ENCODE measurements at places on chromosomes 6 and 20.

GRCh38 chr6:111718326-111718725, 112.6 kb upstream of the TRAF3IP2 start:
- DNase-seq, result no peak

GRCh38 chr6:46251583-46252339, 81.0 kb upstream of the ENPP5 start:
- DNase-seq, result no peak

- DNase-seq, result peak; percentile 40
Measured at GRCh38 chr6:7051780-7052442, 55.9 kb upstream of the RREB1 start.

- no peak for DNase-seq
Measured at GRCh38 chr6:68238097-68238601, 396.9 kb upstream of the ADGRB3 start.

DNA sequence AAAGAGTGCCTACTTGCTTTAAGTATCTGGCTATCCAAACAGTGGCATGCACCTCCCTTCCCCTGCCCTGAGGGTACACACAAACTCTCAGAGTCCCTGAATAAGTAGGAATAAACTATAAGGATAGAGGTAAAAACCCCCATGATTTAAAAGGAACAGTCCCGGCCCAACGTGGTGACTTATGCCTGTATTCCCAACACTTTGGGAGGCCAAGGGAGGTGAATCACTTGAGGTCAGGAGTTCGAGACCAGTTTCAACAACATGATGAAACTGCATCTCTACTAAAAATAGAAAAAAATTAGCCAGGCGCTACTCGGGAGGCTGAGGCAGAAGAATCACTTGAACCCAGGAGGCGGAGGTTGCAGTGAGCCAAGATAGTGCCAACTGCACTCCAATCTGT, 22.2 kb downstream of the SAMHD1 start:
- DNase-seq, result no peak

- DNase-seq, result no peak
Measured at GRCh38 chr20:13545790-13546189, 92.9 kb downstream of the TASP1 start.

GRCh38 chr20:46332373-46333160, 24.3 kb upstream of the CDH22 start:
- no peak for DNase-seq

- no peak for DNase-seq
Measured at GRCh38 chr6:159090530-159091480, 46.0 kb upstream of the TAGAP start.

DNA sequence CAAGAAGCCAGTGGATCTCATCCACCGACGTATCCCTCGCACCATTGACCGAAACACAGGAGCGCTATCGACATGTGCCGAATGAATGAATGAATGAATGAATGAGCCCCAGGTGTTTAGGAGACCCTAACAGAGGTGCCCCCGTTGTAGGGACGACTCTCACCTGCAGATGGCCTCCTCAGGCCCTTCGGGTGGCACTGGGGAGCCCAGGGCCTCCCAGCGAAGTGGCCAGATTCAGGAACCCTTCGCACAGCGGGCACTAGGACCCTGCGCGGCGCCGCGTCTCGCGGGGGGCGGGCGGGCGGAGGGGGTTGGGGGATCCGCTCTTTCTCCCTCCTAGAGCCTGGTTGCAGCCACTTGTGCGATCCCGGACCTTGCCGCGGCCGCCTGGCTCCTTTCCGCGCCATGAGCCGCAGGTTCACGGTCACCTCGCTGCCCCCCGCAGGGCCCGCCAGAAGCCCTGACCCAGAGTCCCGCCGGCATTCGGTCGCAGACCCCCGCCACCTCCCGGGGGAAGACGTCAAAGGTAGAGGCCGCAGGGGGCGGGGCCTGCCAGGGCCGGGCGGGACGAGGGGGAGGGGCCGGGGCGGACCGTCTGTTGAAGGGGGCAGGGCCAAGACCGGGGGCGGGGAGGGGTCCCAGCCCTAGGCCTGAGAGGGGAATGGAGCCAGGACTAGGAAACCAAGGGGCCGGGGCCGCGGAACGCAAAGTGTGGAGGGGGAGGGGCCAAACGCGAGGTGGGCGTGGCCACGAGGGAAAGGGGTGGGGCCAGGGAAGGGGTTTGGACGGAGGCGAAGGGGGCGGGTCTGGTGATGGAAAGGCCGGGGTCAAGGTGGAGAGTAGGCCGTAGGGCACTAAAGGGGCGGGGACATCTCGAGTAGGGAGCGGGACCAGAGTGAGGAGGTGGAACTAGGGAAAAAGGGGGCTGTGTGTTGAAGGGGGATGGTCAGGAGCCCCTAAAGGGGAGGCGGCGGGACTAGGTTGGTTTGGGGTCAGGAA, 7.4 kb upstream of the SLC12A5 start:
- peak; percentile 65 for DNase-seq

DNA sequence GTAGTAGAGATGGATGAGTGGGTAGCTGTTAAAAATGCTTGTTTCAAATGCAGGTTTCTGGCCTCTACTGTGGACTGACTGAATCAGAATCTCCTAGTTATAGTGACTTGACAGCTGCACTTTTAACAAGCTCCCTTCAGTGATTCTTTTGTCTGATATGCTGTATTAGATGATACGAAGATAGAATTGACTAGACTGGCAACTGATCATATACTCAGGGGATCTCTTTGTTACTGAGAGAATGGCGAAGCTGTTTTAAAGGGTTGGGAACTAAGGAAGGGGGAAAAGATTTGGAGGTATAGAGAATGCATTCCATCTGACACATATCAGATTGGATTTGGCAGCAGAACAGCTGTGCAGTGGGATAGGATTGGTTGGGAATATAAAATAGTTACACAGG, 7.0 kb downstream of the ENPP4 start:
- DNase-seq, result no peak

- DNase-seq, result no peak
Measured at GRCh38 chr20:22729180-22729579, 144.8 kb upstream of the FOXA2 start.

GRCh38 chr6:47245745-47246371, 63.8 kb downstream of the TNFRSF21 start:
- no peak for DNase-seq

- DNase-seq, result no peak
Measured at GRCh38 chr20:3935956-3936340, 46.8 kb downstream of the PANK2 start.

DNA sequence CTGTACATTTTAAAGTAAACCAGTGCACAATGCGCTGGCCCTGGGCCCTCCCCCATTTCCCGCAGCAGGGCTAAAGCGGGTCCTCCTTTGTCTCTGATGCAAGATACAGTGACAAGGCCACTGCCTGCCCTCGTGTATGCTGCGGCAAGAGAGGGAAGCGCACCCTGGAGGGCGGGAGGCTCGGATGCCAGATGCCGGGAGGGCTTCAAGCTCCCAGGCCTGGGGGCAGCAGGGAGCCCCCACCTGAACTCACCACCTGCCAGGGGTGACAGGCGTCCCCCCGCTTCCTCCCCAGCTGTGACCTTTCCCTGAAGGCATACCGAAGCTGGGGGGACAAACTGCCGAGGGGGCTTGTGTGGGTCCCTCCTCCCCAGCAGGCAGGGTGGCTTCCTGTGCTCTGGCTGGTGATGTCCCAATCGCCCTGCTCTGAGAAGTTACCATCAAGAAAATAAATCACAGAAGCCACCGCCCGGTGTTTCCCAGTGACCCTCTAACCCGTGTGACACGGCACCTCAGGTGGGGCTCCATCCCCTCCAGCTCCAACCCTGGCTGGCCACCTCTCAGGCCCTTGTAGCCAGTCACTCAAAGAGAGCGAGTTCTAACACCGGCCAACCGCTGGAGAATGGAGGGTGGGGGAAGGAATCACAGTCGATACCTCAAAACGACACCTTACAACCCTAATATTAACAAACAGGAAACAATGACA, 203.3 kb downstream of the PREX1 start:
- DNase-seq, result no peak

DNA sequence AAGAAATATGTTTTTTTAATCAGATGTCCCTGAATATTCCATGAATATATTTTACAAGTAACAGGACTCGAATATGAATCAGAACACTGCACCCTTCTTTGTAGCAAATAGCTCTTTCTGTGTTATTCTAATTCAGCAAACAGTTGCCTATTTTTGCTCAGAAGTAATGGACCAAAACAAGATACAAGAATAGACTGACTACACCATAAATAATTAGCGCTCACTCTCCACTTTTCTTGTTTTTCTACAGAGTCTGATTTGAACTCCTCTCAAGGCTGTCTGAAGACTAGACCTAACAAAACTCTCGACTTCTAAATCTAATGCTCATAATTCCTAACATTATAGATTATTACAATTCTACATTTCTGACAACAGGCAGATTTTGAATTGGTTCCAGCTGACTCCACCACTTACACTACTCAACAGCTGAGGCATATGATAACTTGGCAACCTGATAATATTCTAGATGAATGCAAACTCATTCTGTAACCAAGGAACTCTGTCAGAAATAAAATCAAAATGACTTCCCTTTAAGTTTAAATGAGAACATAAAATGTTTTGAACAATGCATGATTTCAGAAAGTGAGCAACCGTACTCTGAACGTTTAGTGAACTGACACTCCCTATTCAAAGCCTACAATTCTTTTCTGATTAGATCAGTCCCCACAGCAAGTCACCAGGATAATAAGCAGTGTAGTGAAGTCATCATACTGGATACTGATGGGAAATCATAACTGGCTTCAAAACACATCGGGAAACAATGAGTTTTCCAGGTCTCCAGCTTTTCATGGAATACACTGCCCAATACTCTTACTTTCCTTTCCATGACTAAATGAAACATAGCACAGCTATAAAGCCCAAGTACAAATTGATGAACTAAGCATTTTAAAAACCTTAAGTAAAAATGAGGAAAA, 114.2 kb upstream of the BEND6 start:
- DNase-seq, result no peak

- DNase-seq, result no peak
Measured at GRCh38 chr6:123994168-123994567, 190.5 kb downstream of the NKAIN2 start.

DNA sequence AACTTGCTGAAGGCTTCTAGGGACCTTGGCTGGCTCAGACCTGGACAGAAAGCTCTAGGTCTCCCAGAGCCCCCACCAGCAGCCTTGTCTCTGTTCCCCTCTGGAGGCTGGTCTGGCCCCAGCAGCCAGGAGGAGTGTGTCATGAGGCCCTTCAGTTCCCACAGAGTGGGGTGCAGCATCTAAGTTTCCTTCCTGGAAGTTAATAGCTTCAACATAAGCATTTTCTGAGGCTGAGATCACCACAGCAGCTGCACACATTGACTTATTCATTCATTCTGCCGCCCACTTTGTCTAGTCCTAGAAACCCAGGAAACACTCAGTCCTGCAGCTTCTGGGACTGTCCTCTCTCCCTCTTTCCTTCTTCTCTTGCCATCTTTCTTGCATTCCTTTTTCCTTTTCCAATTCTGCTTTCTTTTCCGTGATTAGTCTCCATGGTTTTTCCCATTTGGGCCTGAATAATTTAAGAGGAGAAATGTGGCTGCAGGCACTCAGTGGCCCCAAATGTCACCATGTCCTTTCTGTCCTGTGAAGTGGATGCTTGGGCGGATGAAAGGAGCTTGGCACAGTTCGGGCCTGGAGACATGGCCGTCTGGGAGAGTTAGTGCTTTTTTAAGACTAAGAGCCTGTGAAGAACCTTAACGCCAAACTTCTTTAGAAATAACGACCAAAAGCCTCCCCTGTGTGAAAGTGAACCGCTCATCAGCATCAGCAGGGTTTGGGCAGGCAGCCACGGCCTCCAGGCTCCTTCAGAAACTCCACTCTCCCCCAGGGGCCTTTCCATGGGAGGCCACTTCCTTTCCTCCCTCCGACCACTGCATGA, 31.0 kb upstream of the PCMTD2 start:
- no peak for DNase-seq

DNA sequence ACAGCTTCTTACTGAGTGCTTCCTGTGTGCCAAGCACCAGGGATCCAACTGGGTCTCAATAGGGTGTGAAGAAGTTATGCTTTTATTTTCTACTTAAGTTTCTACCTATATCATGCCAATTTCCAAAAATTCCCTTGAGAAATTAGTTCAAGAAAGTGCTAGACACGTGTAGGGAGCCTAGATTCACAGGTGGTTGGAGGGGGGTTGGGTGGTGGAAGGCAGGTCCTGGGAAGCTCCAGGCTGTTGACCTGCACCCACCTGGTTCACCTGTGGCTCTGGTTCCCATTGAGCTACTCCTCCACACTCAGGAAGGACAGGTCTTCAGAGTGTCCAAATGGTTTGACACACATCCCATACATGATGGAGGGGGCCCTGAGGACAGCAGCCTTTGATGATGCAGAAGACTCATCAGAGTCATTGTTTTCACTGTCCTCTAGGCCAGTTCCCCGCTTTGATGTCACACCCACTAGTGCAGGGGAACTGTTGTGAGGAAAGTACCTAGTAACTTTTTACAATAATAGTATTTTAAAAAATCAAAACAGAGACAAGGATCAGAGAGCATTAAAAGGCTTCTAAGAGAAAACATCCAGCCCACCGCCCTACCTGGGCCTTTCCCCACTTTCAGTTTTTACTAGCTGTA, 39.8 kb upstream of the MYL9 start:
- DNase-seq, result no peak

DNA sequence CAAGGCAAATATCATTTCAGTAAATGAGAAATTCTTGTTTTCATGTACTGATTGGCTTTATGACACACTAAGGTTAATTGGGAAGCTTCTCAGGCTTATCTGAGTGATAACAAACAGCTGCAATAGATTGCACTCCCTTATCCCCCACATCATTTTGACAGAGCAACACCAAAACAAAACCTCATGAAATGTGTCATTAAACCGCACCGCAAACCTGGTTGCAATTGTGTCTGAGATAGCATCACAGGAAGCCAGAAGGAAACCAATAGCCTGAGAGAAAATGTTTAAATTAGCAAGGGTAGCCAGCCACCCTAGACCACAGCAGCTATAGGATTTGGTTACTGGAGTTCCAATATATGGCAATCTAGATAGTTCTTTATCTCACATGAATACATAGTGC, 31.6 kb upstream of the LAMA4 start:
- DNase-seq, result peak; percentile 64

DNA sequence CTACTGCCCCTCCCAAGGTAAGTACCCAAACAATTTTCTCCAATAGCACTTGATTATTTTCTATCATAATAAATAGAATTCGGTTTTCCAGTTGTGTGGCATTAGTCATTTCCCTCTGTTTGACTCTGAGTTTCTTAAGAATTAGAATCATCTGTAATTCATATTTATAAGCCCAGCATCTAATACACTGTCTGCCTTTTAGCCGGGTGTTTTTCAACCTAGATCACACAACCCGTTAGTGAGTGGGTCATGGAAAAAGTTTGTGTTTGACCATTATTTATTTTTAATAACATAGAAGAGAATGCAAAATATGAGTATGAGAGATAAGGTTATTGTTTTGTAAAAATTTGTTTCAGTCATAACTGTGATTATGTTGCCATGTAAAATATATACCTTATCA, 701.6 kb downstream of the RFPL4B start:
- no peak for DNase-seq

- DNase-seq, result no peak
Measured at GRCh38 chr20:34529742-34530141, 13.5 kb downstream of the DYNLRB1 start.

DNA sequence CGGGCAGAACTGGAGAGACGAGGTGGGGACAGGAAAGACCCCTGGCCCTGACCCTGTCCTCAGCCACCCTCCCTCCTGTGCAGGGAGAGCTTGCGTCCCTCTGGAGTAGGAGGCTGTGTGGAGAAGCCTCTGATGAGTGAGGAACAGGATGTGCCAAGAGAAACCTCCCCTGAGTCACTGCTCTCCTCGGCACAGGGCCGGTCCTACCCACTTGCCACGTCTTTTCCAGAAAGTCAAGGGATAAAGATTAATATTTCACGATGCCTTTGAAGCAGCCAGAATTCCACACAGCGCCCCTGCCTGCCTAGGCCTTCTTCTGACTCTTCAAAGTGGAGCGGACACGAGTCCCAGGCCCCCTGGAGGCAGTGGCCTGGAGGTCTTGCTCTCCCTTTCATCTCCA, 34.9 kb upstream of the THBS2 start:
- DNase-seq, result no peak
